Activated CD4-positive, alpha-beta T cell treated with anti-CD3 and anti-CD28 coated beads, Interleukin-2, amount 50 U/mL, for 1 hour (primary cell): ENCODE measurements at places on chromosomes 4 and X.

GRCh38 chr4:11468901-11469300 lies 40.2 kb upstream of the HS3ST1 start:
- DNase-seq = no peak

DNA sequence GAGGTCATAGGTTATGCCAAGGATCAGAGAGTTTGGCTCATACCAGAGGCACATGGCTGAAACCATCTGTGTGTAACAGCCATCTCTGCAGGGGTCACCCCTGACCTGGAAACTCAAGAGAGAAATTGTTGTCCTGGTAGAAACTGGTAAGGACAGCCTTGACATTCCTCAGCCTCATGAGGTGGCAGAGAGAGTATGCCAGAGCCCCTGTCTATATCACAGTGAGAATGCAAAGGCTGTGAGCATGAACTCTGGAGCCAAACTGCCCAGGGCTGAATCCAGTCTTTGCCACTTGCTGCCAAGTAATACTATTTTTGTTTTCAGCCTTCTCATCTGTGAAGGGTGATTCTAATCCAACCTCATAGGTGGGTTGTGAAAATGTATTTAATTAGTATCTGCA lies 37.1 kb upstream of the CCDC149 start:
- no peak for DNase-seq

DNA sequence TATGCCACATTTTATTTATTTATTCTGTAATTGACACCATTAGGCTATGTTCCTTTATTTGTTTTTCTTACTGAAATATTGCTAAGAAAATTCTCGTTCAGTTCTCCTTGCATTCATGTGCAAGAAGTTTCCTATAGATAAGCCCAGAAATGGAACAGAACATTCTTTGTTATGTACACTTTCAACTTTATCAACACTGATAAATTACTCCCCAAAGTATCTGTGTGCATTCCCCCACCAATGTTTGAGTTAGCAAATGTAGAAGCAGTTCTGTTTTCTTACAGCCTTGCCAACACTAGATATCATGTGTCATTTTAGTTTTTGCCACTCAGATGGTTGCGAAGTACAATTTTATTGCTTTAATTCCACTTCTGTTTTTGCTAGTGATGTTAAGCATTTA lies 166.4 kb upstream of the NPY2R start:
- DNase-seq = no peak

- no peak for DNase-seq
These were observed 135.6 kb upstream of the CXXC4 start for GRCh38 chr4:104630272-104630671.

DNA sequence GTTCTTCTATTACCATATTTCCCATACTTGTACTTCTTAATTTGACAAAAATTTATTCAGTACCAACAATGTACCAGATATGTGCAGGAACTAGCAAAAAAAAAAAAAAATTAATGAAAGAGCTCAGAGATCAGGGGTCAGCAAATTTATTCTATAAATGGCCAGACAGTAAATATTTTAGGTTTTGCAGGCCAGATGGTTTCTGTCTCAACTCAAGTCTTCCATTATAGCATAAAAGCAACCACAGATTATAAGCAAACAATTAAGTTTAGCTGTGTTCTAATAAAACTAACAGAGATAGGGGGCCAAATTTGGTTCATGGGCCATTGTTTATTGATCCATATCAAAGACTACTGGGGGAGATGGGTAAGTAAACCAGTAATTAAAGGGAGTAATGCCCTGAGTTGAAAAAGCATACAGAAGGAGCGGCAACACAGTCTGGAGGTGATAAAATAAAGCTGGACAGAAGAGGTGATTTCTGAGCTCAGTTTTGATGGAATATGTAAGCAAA lies 19.3 kb downstream of the NEK1 start:
- no peak for DNase-seq

DNA sequence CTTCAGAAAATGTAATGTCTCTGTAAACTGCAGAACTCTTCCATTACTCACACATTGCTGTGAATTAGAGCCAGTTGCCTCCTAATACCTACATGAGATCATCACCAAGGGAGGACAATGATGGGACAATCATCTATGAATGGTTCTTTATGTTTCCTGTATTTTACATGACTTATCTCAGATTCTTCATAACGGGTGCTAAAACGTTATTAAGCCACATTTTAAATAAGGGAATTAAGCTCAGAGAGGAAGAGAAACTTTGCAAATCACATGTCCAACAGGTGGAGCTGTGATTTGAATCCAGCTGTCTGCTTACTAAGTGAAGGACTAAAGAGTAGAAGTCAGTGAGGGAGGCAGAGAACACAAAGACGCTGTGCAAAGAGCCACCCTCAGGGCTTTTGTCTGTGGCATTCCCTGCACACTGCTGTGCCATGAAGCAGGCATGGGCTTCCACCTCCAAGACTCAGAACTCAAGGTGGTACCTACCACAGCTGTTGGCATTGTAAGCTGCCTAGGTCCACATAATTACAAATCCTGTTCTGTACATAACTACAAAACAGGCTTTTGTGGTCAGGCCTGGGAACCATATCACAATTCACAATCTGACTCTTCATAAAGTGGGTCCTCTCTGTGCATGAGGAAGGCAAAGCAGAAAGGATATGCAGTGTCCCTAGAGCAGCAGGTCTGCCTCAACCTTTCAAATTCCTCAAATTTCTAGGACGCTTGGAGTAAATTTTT lies 12.8 kb downstream of the TBC1D9 start:
- no peak for DNase-seq

GRCh38 chrX:12975991-12976558 lies 1.2 kb downstream of the TMSB4X start:
- DNase-seq = no peak

GRCh38 chr4:36446275-36446674 lies 164.9 kb downstream of the DTHD1 start:
- DNase-seq = no peak

DNA sequence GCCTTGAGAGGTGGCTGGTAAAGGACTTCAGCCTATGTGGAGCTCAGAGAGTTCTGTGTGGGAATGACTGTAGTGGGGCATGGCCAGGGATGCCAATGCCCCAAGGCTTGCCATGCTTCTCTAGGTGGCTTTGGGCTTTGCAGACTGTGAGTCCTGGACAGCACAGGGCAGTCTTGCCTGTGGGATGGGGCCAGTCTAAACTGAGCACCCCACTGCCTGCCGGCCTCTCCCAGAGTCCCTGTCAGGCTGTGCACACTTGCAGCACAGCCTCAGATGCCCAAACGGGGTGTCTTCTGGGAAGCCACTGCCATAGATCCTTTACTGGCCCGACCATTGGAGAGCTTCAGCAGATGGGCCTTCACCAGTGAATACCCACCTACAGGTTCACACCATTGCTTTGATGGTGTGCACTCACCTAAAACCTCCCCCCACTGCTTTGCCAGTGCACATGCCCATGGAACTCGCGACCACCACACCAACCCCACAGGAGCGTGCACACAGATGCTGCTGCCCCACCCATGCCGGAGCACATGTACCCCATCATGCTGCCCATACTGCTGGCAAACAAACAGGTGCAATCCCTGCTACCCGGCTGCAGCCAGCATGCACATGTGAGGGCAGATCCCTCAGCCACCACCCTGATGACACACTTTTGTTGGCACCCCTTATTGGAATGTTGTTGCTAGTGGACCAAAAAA lies 97.3 kb upstream of the CNKSR2 start:
- no peak for DNase-seq

DNA sequence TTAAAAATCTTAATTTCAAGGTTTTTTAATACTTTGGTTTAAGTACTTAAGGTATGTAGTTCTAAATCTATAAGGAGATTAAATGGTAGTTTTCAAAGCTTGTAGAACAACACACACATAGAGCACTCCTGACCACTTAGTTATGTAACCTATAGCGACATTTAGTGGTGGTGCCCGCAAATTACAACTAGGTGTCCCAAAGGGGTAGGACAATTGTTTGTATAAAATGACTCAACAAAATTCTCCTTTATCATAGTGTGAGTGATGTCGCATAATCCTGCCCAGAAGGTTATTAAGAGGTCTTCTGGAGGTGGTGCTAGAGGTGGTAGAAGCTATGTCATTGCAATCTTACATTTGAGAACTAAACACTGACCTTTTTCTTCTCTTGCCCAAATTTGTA lies 373.0 kb upstream of the RASGEF1B start:
- DNase-seq = peak; percentile 61

- DNase-seq = no peak
These were observed 13.4 kb upstream of the SNX12 start for GRCh38 chrX:71081330-71082123.

GRCh38 chr4:154960476-154960875 lies 179.4 kb downstream of the RBM46 start:
- no peak for DNase-seq

GRCh38 chrX:97266406-97267121 lies 382.9 kb downstream of the RPA4 start:
- DNase-seq = no peak

DNA sequence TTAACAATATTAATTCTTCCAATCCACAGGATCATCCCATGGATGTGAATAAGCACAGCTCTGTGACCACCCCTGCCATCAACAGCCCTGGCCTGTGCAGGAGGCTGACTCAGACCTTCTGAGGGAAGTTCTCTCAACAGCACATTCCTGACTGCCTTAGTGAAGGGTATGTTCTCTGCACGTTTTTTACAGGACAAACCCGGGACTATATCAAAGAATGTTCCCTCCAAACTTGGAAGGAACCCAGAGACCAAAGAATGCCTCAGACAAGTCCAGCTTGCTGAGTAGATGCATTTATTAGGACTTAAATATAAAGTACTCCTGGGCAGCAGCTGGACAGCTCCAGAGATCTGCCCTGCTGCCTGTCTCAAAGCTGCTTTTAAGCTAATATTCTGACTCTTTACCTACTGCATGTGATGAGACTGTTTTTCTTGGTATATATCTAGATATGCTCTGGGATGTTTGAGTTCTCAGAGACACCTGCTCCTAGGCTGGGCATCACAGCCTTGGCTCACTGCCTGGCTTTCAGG lies 1127.8 kb upstream of the PRKX start:
- no peak for DNase-seq

DNA sequence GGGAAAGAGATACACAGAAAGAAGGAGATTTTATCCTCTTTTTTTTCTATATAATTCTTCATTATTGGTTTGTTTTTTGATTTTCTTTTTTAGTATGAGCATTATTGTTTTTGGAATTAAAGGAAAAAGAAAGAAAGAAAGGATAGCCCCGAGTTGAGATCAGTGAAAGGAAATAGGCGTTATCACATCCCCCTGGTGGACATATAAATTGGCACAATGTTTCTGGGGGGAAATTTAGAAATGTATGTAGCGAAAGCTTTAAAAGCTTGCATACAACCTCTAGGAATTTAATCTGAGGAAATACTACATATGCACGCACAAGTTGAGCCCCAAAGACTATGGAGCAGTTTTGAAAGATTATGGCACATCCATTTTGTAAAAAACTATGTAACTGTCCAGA lies 226.3 kb upstream of the LDB2 start:
- DNase-seq = no peak

DNA sequence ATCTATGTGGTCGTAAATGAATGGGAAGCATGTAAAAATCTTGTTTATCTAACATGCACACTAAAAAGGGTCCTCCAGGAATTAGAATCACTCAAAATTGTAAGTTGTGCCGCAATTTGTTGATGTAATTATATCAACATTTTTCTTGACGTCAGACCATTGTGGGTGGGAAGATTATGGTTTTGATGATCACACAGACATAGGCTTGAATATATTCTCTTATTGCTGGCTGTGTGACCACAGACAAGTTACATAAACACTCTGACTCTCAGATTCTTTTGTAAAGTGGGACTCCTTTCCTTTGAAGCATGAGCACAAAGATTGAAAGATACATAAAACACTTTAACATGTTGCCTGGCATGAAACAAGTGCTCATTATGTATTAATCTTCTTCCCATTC lies 51.5 kb downstream of the IL1RAPL1 start:
- DNase-seq = no peak

DNA sequence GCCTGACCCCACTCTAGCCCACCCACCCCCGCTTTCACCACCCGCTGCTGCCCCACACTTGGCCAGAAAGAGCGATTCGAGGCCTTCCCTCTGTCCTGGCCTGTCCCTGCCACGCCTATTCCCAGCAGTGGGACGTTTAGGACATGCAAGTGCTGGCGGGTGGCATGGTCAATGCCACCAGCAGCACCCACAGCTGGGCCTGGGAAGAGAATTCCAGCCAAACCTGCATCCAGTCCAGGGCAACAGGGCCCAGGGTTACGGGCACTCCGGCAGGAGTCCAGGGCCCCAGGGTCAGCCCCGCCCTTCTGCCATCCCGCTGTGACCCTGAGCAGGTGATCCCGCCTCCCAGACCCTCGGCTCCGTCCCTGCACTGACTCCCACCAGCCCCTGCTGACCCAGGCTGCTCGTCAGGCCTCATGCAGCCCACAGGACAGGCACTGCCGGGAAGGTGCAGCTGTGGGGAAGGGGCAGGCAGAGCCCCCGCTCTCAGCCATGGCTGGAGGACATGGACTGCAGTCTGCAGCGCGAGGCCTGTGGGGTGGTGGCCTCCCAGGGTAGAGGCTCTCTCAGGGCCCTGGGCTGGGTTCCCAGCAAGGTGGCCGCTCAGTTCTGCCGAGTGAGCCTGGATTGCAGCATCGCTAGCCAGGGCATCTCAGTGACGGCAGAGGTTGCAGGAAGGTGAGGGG lies 6.8 kb upstream of the HTRA3 start:
- no peak for DNase-seq

GRCh38 chr4:129231945-129232588 lies 136.1 kb downstream of the C4orf33 start:
- no peak for DNase-seq

DNA sequence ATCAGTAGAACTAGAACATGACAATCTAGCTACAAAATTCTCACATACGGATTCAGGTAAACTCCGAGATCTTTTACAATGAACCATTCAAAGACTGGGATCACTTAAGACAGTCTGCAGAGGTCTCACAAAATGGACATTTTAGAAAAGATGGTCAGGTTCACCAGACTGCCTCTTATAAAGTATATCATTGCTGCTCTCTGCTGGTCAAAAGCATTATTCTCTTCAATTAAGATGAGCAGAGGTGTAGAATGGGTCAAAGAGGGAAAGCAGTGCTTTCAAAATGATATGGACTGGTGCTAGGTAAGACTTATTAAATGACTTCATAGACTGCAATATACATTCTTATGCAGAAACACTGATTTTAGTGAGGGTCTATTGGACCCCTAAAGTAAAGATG lies 434.7 kb downstream of the PACRGL start:
- no peak for DNase-seq

DNA sequence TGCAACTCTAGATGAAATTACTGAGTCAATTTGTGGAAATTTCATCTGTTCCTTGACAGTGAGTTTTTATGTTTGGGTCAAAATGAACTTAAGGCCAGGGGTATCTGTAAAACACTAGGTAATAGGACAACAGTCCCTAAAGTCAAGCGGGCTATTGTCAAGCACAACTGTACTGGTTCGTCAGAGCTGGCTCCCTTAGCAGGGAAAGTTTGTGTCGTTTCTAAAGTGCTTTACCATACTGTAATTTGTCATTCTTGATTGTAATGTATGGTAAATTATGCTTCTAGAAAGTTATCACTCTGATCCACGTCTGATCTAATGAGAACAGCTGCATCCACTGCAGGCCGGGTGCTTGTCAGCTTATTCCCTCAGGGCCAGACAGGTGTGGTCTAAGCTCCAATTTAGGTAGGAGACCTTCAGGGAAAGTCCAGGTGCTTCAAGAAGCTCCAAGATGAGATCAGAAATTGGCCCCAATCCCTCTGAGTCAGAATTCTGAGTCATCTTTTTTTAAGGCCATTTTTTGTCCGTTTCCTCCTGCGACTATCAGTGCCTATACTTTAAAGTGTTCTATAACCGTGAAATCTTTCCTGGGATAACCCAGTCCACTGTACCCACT lies 92.2 kb downstream of the PALLD start:
- no peak for DNase-seq

- no peak for DNase-seq
These were observed 1.0 kb downstream of the ACSL1 start for GRCh38 chr4:184824776-184825084.

GRCh38 chr4:78288327-78288726 lies 231.2 kb downstream of the FRAS1 start:
- no peak for DNase-seq
